ENCODE measurements at places on chromosomes 5 and 9.

DNA sequence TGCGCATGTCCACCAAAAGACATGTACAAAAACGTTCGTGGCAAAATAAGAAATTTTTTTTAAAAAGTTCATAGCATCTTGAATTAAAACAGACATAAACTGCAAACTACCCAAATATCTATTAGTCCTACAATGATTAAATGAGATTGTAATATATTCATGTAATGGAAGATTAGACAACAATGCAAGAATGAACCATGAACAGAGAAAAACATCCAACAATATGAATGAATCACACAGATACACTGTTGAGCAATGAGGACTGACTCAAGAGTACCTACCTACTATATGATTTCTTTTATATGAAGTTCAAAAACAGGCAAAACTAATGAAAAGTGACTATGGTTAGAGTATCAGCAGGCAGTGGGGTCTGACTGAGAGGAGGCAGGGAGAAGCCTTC is 17.9 kb upstream of the CTNNAL1 start:
- DNase-seq = no peak

- no peak for DNase-seq
Measured at GRCh38 chr9:72465593-72465984, 55.8 kb upstream of the TMC1 start.

DNA sequence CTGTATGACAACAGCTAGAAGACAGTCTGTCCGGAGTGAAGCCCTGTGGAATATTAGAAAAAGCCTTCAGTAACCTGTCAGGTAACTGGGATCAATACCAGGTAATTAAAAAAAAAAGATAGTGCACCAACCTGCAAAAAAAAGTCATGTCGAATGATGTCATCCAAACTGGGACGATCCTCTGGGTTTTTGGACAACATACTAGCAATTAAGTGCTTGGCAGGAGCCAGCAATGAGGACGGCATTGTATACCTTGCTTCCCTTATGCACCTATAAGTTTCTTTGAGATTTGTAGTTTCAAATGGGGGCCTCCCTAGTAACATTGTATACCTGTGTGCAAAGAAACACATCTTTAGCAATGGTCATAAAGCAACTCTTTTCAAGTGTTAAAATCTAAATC is 2.8 kb downstream of the PLK2 start:
- no peak for DNase-seq

DNA sequence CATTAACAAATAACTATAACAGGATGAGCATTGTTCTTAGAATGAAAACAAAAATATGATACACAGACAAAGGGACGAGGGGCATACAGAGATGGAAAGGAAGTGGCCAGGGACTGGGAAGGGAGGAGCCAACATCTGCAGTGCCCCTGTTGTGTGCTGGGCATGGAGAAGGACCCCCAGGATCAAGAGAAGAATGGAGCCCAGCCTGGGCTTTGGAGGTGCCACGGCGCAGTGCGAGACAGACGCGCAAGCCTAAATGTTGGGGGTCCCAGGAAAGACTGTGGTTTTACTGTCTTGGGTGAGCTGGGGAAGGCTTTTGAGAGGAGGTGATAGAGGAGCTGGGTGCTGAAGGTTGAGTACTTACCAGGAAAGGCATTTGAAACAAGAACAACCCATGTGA is 28.4 kb upstream of the DUSP1 start:
- DNase-seq = no peak

DNA sequence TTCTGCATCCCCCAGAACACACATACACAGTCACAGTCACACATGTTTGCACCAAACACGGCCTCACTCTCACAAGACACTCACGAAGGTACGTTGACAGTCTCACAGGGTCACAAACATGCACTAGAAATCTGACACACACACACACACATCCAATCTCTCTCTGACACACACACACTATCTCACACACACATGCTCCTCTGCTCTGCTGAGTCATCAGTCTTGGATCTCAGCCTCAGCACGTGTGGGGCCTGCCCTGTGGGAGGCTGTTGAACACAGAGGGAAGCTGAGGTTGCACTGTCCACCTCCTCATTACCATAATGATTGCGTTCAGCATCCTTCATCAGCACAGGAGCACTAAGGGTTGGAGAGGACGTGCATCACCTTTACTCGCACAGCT is 188.8 kb downstream of the MTRR start:
- no peak for DNase-seq

DNA sequence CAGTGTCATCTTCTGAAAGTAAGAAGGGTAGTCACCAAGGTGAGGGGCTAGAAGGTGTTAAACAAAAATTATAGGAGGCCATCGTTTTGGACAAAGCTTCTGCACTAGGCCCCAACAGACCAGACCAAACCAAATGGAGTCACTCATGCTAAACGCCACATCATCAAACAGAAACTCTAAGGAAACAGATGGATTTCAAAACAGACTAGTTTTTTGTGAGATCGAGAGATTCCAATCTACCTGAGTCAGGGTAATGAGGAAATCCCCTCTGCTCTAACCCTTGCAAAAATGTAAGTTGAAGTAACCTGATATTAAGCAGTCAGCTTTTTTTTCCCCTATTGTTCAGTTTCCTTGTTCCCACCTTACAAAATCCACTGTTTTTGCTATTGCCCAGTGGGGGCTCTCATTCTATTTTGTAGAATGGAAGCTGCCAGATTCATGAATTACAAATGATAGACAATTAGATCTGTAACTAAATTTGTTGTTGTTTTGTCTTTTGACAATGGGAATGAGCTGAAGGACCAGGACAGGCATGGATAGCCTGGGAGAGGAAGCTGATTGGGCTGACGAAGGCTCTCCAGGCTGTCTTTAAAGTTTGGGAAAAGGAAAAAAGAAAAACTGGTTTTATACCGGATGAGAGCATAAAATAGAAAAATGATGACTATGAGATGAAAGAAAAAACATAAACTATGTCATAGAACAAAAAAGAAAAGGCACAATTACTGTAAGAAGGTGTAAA is 94.7 kb upstream of the ADAMTSL1 start:
- DNase-seq = no peak

DNA sequence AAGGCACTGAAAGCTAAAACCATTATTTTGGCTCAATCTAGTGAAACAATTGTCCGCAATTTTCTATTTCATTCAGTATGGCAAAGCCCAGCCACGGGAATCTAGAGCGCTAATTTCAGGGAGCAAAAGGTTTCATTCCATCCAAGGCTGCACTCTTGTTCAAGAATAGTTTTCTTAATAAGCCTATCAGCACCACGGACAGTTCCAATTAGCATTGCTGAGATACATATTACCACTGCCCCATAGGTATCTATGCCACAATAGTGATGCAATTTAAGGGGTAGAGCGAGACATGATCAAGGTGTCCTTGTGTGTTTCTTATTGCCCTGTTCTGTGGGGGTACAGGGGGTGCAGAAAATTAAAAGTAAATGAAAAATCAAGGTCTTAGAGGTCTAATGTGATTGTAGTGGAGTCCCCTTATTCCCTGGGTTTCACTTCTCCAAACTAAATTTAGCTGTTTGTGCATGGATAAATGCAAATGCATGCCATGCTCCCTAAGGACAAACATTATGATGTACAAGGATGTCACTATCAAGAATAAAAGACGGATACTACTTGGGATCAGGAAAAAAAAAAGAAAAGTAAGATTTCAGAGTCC is 45.5 kb downstream of the SPOCK1 start:
- DNase-seq = no peak

- no peak for DNase-seq
Measured at GRCh38 chr5:42268630-42269029, 154.6 kb upstream of the GHR start.

- no peak for DNase-seq
Measured at GRCh38 chr9:117777823-117778222, 73.6 kb downstream of the TLR4 start.

DNA sequence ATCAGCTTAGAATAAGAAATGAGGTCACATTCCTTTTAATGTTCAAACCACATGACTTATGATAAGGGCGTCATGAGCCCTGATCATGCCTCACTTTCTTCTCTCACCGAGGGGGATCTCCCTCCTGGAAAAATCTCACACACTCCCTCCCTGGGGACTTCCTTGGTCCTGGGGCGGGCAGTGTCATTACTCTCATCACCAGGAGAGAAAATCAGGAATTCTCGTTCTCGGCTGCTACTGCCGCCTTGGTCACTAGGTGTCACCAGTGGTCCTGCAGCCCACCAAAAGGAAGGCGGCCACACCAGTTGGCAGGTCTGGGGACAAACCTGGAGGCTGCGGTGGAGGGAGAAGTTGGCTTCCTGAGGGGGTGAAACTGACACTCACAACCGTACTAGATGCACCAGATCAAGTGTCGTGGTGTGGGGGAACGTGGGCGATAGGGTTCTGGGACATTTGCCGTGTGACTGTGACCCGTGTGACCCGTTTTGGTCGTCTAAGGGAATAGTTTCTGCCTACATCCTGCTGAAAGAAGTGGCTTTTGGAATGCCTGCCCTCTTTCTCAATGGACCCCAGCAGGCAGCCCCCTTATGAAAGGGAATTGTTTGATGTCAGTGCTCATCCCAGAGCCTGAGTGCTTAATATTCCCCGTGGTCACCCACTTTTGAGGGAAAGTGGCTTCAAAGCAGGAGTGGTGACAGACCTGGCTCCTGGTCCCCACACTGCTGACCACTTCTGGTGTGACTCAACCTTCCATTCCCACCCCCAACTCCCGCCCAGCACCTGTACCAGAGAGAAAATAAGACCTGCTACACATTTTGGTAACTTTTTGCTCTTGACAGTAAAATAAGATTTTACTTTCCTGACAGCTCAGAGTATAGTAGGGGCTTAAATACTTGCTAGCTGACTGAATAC is 63.2 kb downstream of the ACER2 start:
- DNase-seq = peak; percentile 11

DNA sequence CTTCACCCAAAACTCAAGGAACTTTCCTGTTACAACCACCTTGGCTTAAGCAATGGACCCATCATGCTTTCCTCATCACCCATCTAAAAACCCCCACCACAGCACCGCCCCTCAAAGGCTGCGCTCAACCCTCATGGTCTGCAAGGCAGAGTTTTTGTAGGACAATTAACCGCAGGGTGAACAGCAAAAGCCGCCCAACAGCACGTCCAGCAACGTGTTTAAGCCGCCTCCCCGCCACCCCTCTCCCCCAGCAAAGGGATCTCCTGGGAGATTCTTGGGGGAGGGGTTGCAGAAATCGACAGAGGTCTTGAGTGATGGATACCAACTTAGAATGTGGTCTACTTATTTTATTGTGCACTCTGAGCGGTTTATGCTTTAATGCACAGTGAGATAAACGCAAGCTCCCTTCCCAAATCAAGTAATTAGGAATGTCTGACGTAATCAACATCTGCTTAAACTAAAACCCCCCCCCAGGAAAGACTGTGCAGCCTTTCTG is 1.9 kb downstream of the ROR2 start:
- no peak for DNase-seq

DNA sequence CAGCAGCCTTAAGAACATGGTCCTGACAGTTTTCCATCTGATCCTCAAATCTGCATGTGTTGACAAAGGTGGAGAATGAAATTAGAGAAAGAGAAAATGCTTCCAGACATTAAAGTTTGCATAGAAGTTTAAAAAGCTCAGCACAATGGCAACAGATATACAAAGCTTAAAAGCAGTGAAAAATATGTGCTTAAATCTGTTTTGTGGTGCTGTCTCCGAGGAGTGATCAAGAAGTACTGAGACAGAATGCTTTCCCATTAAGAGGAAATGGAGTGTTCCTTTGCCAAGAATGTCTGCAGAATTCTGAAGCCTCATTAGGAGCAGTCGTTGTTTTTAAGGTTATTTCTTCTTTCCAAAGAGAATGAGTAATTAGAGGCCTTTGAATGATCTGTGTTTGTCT is 131.4 kb downstream of the MCTP1 start:
- no peak for DNase-seq

- no peak for DNase-seq
Measured at GRCh38 chr5:172505845-172506244, 51.5 kb upstream of the SH3PXD2B start.

DNA sequence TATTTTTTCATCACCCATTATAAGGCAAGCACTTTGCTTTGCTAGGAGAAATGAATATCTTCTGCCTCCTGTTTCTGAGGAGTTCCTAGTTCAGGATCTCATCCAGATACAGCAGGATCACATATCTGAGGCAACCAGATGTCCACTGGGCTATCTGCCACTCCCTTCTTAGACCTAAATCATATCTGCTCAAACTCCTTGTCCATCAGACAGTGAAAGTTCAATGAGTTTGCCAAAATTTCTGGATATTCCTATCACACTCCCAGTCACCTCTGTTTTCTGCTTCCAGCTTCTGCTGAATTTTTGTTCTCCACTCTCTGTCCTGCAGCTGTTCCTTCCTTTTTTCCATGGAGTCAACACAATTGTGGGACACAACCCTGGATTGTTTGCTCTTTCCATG is 54.2 kb upstream of the BASP1 start:
- DNase-seq = no peak

- DNase-seq = no peak
Measured at GRCh38 chr9:37969558-37970300, 65.8 kb upstream of the SLC25A51 start.

GRCh38 chr9:16626577-16627130 is 243.8 kb downstream of the BNC2 start:
- no peak for DNase-seq

DNA sequence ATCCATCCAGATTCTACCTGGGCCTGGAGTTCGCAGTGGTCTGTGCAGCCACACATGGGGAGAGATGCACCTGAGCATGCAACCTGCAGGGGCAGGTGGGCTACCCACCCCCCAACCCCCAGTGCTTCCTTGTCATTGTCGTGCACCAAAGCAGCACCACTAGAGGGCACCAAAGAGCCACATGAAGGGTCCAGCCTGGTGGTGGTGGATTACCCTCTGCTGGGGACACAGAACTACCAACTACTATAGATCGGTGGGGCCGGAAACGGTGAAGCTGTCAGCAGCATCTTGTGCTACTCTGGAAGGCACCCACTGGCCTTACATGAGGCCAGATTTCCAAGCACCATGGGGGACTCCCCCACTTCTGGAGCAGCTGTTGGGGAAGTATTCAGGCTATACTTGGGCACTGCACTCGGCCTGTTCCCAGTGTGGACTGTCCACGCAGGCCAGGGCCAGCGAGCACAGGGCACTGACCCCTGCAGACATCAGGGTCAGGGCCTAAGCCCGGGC is 60.2 kb upstream of the TBC1D2 start:
- peak; percentile 77 for DNase-seq
